ENCODE measurements at places on chromosomes 16 and 17.

DNA sequence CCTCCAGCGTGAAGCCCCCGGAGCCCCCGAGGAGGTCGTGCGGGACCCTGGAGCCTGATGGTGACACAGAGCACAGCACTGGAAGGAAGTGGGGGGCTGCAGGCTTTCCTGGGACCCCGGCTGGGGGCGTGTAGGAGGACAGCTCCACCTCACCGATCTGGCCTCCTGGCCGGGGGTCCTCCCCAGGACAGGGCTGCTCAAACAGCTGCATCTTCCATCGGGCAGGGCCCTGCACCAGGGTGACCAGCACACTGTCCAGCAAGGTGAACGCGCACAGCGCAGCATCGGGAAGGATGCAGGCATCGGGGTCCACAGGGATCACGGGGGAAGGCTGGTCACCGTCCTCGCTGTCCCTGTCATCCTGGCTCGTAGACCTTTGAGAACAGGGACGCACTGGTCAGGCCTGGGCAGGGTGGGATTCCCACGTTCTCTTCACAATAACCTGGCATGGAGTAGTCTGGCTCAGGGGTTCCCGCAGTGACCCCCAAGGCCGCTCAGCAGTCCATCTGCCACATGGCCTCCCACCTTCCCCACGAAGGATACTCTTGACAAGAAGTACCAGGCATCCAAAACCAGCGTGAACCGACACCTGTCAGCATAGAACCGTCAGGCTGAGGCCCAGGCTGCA is 1.2 kb downstream of the FAAP100 start:
- no peak for DNase-seq

DNA sequence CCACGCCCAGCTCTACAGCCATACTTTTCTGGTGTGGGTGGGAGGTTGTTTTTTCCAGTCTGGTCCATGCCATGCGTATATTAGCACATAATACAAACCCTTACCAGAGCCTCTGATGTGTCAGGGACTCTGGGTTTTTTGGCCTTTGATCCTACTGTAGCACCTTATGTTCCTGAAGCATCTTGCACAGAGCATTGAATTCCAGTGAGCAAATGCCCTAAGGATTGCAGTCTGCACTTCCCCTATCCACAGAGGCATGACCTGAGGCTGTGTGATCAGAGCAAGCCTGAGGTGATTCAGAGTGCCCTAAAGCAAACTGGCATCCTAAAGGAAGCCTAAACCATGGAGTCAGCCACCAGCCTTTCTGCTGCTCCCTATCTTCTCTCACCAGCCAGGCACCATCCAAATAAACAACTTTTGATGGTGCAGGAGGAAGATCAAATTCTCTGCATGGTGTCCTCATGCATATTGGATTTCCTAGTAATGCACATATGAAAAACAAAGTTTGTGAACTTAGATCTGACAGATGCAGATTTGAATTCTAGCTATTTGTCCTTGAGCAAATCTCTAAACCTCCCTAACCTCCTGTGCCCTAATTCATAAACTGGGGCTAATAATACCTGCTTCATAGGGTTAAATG is 41.2 kb upstream of the HAS3 start:
- DNase-seq, result no peak

DNA sequence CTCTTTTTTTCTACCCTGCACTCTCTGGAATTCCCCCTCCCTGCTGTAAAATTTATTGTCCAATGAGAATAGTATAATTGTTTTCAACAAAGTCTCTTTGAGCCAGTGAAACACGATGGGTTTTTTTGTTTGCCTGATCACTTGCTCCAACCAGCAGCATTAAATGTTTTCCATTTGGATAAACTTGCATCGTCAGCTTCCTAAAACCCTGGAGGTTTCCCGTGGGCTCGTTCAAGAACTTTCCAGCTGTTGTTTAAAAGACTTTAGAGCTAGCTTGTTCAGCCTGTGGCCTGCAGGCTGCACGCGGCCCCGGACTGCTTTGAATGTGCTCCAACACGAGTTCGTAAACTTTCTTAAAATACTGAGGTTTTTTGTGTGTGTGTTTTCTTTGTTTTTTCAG is 14.9 kb downstream of the NAGPA start:
- DNase-seq, result no peak

- no peak for DNase-seq
Observed at GRCh38 chr16:79316004-79316458, 284.5 kb downstream of the MAF start.

DNA sequence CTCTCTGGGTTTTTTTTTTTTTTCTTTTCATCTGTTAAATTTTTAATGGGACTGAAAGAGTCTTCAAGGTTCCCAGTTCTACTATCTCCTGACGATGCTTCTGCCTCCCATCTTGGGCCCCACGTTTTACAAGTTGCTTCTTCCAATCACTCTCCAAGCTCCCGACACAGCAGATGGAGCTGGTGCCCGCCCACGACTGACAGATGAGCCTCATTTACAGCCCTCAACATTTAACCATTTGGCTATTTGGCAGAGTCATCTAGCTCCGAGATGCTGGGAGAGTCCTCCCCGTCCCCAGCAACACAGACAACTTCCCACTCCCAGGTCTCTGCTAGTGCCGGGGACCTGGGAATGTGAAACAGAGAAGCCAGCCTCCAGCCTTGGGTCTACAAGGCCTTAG is 276.9 kb downstream of the SHISA9 start:
- peak; percentile 91 for DNase-seq

GRCh38 chr17:44925731-44926697 is 10.7 kb upstream of the GFAP start:
- DNase-seq, result no peak

- DNase-seq, result no peak
Observed at GRCh38 chr17:7992924-7993323, 9.5 kb upstream of the GUCY2D start.

DNA sequence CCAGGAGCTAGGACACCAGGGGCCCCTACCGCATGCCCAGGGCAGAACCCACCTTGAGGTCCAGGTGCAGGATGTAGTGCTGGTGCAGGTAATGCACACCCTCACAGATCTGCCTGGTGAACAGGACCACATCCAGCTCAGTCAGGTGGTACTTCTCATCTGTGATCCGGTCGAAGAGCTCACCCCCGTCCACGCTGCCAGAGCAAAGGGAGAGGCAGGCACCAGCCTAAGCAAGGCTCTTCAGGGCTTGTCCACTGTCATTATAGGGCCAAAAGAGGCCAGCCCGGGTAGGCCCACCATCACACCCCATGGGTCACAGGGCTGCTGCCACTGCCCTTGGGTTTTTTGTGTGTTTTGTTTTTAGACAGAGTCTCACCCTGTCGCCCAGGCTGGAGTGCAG is 21.0 kb downstream of the MYLK3 start:
- DNase-seq, result no peak

GRCh38 chr17:19361326-19361725 is 1.2 kb downstream of the B9D1 start:
- no peak for DNase-seq

- no peak for DNase-seq
Observed at GRCh38 chr17:75771334-75772281, 6.6 kb upstream of the GALK1 start.

DNA sequence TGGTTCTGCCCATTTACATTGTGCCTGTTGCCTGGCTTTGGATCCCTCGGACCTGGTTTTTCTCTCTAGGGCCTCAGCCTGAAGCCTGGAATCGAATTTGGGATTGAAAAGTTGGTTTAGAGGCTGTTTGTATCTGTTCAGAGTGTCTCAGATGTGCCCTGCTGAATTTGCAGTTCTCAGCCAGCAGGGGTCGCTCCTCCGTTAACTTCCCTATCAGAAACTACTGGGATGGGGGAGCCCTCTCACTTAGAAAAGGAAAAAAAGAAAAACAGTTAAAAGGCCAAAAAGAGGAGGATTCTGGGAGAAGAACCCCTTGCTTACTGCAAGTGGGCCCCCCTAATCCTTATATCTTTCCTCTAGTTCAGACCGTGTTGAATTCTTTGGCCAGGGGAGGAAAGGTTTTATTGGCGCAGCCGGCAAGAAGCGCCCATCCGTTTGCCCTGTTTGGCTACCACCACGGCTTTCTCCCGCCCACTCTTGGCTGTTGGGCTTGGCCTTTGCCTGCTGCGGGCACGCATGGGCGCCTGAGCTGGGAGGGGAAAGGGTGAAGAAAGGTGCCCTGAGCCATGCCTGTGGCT is 8.7 kb downstream of the FZD2 start:
- no peak for DNase-seq

DNA sequence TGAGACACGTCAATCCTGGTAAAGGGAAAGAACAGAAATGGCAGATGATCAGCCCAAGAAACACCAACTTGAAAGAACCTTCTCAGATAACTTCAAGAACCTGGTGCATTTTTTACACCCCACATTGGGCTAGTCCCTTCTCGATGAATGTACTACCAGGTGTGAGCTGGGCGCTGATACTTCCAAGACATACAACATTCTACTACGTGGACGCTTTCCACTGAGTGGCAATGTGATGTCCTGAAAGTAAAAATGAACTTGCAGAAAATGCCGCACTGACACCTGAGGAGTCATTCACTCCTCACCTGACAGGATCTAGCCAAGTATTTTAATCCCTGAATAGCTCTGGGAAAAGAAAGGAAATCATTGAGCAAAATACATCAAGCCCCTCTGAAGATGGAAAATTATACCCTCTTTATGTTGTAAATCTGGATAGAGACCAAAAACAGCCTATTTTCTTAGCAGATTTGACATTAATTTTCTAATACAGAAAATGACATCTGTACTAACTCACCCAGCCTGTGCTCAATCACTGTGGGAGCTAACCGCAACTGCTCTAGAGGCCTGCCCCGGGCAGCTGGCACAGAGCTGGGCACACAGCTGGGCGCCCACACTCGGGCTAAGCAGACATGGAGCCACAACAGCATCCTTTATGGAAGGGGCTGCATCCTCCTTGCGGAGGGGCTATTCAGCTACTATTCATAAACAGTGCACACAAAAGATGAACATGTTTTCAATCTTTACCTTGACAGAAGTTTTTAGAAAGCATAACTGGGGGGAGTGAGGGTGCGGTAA is 16.2 kb downstream of the SNN start:
- DNase-seq, result no peak

DNA sequence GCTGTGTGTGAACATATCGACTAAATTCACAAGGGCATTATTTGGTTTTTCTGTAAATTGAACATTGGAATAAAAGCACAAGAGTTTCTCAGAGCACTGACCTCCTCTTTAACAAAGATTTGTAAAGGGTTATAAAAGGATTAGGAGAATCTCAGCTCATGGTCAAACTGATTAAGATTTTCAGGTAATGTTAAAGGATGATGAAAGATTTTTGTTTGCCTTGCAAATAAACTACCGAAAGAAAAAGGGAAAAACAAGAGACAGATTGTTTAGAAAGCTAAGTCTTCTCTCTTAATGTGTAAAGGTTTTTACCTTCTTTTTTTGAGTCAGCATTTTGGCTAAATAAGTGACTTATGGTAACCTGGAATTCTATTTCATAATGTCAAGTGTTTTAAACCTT is 47.6 kb upstream of the MED9 start:
- no peak for DNase-seq

GRCh38 chr17:79960788-79961522 is 74.7 kb downstream of the TBC1D16 start:
- no peak for DNase-seq

- DNase-seq, result peak; percentile 45
Observed at GRCh38 chr17:32546031-32546444, 59.2 kb downstream of the CDK5R1 start.

DNA sequence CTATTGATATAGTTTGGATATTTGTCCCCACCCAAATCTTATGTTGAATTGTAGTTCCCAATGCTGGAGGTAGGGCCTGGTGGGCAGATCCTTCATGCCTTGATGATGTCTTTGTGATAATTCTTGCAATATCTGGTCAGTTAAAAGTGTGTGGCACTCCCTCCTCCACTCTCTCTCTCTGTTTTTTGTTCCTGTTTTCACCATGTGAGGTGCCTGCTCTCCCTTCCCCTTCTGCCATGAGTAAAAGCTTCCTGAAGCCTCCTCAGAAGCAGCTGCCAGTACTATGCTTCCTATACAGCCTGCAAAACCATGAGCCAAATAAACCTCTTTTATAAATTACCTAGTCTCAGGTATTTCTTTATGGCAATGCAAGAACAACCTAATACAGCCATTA is 47.3 kb downstream of the TOM1L2 start:
- DNase-seq, result no peak

GRCh38 chr17:57624386-57624785 is 120.7 kb downstream of the CCDC182 start:
- DNase-seq, result no peak

DNA sequence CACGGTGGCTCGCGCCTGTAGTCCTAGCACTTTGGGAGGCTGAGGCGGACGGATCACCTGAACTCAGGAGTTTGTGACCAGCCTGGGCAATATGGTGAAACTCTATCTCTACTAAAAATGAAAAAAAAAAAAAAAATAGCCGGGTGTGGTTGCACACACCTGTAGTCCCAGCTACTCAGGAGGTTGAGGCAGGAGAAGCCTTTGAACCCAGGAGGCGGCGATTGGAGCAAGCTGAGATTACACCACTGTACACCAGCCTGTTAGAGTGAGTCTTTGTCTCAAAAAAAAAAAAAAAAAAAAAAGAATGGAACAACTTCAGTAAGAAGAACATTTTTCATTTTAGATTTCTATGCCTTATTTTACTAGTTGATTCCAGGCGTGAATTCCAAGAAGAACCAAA is 2.7 kb downstream of the NUP85 start:
- DNase-seq, result no peak
